ENCODE measurements at places on chromosomes 2 and 18.

GRCh38 chr2:73260338-73260984, 23.8 kb downstream of the FBXO41 start:
- DNase-seq = no peak

GRCh38 chr2:195238826-195239225, 418.2 kb upstream of the SLC39A10 start:
- DNase-seq = no peak

DNA sequence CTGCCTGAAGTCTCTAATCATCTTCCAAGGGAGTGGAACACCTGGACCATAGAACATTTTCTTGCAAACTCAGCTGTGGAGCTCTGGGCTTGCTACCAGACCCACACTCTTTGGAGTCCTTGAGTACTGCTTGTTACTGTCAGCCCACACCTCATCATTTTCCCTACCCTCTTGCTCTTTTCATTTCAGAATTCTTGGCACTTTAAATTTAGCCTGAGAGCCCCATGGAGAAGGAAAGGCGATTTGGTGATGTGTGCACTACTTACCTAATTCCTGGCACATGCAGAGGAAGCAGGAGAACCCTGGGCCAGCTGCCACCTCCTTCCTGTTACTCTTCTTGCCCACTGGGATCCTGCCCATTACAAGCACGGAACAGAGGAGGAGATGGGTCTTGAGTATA, 31.7 kb downstream of the TMEM178A start:
- peak; percentile 25 for DNase-seq

GRCh38 chr2:129922571-129923264, 56.7 kb upstream of the RAB6C start:
- DNase-seq = no peak

GRCh38 chr18:10041180-10041579, 127.4 kb downstream of the VAPA start:
- DNase-seq = no peak

DNA sequence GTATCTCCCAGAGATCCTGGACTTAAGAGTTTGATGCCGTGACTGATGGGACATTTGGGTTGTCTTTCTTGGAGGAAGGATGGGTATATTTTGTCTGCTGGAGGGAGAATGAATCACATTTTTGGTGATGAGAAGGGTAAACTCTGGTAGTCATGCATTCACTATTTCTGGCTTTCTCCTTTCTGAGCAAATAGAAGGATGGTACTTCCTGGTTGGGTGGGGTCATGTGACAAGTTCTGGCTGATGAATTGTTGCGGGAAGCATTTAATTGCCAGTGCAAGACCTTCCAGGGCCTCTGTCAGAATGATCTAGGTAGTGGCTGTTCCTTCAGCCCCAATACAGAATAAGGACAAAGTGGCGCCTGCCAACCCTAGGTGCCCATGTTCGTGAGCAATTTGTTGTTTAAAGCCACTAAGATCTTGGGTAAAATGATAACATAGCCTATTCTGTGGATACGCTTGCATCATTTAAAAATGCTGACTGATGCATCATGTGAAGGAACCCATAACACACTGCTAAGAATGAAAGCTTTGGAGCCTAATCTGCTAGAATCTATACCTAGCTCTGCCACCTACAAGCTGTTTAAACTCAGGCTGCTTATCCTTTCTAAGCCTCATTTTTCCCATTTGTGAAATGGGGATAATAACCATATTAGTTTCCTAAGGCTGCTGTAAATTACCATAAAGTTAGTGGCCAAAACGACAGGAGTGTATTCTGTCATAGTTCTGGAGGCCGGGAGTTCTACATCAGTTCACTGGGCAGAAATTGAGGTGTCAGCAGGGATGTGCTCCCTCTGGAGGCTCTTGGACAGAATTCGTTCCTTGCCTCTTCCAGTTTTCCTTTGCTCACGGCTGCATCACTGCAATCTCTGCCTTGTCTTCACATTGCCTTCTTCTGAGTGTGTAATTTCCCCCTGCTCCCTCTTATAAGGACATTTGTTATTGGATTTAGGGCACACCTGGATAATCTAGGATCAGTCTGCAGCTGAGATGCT, 281.3 kb downstream of the AGPS start:
- DNase-seq = no peak

- DNase-seq = no peak
Measured at GRCh38 chr2:95122197-95122551, 566 bp upstream of the MRPS5 start.

DNA sequence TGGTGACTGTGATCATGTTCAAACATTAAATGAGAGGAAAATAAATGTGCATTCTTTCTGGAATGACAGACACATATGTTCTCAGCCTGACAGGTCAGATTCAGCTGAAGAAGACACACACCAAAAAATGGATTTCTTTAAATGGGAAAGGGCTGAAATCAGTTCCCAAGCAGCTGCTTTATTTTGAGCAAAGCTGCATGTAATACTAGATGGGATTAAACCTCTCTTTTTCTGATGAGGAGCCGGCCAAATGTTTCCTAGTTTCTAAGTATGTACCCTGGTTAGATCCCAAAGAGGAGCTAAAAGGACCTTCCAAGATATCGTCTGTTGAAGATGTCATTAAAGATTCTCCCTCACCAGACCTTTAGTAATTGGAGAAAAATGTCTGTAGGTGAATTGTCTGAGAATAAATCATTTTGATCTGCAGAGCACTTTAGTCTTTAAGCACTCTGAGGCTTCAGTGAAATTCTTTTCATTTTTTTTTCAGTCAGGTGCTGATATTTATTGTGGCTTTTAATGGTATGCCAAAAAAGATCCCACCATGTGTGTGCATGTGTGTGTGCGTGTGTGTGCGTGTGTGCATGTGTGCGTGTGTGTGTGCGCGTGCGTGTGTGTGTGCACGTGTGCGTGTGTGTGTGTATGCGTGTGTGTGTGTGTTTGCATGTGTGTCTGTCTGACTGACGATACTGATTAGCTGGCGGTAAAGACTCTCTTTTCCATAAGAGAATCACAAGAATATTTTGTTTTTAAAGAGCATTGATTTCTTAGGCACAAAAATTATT, 175.8 kb downstream of the IRS1 start:
- DNase-seq = peak; percentile 41

DNA sequence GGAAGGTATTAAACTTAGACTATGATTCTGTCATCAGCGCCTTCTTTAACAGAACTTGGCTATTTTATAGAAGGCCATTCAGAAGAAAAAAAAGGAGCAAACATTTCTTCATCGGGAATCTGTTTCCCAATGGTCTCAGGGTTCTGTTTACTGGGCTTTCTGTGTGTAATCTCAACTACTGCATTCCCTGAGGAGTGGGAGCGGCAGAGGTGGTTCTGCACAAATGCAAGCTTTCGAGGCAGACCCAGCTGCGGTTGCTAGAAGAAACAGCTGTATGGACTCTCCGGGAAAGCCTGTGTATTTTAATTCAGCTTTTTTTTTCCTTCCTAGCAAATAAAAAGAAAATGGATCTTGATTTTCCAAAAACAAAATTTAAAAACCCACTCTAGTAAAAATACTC, 250.7 kb downstream of the NAPG start:
- peak; percentile 49 for DNase-seq

GRCh38 chr2:181231886-181232621, 225.1 kb upstream of the ITGA4 start:
- DNase-seq = peak; percentile 8

- DNase-seq = no peak
Measured at GRCh38 chr18:78730546-78730945, 249.1 kb upstream of the SALL3 start.

DNA sequence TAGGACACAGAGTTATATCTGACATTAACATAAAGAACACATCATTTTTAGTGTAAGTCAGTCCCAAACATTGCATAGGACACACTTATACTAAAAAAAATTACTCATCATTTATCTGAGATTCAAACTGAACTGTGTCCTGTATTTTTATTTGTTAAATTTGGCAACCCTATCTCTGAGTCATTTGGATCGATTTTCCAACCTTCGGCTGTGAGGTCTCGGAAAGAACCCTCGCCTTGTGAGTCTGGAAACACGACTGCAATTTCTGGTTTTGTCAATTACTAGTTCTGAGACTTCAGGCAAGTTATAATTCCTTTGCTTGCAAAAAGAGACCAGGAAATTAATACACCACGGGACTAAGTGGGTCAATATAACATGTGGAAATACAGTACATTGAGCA, 14.0 kb downstream of the ATP8B1 start:
- DNase-seq = peak; percentile 70

DNA sequence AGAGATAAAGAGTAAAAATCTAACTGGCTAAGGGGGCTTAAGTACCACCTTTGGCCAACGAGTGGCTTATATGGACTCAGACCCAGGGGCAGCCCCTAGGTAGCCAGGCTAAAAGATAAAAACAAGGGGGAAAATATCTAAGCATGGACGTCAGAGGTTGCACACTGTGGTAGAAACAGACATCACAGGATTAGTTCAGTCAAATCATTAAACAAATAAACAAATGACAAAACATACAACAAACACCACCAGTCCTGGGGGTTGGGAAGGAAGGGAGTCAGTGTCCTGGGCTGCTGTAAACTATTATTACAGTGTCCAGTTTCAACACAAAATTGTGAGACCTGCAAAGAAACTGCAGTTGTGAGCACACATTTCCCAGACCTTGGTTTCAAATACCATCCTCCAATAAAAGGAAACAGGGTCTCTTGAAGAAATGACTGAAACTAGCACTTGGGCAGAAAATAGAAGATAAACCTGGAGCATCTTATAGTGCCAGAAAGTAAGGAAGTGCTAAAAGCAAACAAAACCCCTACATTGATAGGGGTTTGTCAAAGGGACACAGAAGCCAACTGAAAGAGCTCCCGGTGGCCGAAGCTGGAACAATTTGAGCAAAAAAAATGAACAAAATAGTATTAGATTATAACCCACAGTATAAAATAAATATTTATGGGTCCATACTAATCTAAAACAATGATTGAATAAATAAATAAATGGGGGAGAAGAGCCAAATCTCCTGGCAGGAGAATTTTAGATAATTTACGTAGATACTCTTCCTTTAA, 154.8 kb upstream of the KLF7 start:
- DNase-seq = no peak

- no peak for DNase-seq
Measured at GRCh38 chr18:23468753-23469459, 15.8 kb downstream of the RIOK3 start.

DNA sequence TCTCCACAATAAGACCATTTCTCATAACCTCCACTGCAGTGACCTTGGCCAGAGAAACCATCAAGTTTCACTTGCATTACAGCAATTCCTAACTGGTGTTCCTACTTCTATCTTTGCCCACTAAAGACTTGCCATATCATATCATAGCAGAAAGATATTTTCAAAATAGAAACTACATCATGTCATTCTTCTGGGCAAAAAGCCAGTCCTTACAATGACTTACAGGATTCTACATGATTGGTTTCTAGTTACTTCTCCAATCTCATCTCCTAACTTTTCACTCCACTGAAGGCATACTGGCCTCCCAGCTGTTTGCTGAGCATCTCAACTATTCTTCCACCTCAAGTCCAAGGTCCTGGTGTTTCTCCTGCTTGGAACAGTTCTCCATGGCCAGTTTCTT, 151.4 kb downstream of the HNMT start:
- DNase-seq = peak; percentile 2

DNA sequence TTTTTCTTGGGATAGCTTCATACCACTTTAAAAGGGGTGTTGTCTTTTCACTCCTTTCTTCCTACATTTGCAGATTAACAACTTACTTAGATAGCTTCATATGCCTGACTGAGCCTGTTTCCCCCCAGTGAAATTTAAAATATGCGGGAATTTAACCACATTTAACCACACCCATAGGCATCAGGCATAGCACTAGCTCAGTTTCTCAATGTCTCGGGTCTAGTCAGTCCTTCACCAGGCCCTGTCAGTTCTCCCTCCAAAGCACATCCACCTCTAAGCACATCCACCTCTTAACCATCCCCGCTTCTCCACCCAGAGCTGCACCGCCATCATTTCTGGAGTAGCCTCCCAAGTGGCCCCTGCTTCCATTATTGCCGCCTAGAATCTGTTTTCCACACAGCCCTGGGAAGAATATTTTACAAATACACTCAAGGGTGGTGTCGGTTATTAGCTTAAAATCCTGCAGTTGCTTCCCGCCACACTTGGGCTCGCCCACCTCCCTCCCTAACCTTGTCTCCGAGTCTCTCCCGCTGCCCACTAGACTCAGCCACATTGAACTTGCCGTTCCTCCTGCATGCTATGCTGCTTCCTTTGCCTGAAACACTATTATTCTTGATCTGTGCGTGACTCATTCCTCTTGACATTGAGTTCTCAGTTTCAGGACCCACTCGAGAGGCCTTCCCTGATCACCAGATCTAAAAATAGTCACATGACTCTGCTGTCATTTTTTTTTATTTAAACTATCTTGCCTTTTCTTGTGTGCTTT, 68.3 kb downstream of the SPTBN1 start:
- no peak for DNase-seq

GRCh38 chr2:152452256-152452973, 117.4 kb downstream of the FMNL2 start:
- no peak for DNase-seq

DNA sequence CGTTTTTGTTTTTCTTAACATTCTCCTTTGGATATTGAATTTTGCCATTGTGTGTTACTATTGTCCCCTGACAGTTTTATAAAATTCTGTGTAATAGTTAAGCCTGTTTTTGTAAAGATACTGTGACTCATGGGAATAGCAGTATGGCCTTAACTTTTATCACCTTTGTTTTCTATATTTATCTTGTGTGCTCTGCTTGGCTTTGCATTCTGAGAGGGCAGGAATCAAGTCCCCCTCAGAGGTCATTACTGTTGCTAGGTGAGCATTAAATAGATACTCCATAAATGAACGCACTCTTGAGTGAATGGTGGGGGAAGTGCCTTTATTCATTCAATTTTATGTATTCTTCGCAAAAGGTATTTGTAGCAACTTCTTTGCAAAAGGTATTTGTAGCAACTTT, 160.0 kb downstream of the PHLPP1 start:
- DNase-seq = no peak

DNA sequence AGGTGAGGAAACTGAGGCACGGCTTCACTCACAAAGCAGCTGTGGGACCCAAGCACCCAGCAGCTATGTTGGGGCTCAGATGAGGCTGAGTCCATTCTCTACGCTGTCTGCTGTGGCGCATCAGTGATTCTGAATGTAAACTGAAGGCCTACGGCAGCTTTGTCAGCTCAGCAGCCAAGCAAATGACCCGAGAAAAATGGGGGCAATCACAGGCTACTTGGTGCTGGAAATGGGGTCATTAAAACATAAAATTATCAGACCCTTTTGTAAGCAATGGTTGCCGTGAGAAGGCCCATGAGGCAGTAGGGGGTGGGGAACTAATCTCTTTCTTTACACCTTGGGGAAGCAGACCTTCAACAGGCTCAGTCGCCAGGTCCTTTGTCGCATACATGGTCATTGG, 84.0 kb upstream of the ZCCHC2 start:
- DNase-seq = no peak
